ENCODE measurements at places on chromosomes 11 and 22.

DNA sequence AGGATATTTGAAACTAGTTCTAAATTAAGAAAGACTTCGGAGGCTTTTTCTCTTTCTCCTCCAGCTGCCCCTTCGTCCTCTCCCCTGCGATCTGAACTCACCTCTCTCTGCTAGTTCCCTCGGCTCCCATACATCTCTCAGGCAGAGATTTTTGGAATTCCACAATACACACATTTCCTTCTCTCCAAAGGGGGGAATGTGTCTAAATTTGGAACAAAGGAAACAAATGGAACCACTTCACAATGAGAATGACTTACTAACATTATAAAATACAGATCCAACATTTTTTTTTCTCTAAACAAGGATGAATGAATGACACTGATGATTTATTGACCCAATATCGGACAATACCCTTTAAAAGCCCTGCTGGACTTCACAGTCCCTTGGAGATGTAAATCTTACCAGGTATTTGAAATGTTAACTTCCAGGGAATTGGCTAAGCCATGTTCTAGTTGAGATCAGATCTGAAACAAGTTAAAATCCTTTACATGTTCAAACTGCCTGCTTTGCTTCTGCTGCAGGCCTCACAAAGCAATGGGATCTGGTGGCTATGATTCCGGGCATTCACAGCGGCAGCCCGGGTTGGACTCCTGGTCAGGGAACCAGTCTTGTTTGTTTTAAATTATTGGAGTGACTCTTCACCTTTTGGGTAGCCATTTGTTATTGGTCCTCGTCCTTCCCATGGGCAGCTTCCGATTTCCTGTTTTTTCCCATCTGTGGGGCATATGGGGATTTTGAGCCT, 20.5 kb upstream of the GSTP1 start:
- DNase-seq, result no peak

- DNase-seq, result no peak
Measured at GRCh38 chr22:31960767-31961166, 16.4 kb downstream of the YWHAH start.

- no peak for DNase-seq
Measured at GRCh38 chr22:36136475-36136874, 24.1 kb downstream of the APOL3 start.

- no peak for DNase-seq
Measured at GRCh38 chr11:73463359-73463758, 87.2 kb downstream of the RELT start.

DNA sequence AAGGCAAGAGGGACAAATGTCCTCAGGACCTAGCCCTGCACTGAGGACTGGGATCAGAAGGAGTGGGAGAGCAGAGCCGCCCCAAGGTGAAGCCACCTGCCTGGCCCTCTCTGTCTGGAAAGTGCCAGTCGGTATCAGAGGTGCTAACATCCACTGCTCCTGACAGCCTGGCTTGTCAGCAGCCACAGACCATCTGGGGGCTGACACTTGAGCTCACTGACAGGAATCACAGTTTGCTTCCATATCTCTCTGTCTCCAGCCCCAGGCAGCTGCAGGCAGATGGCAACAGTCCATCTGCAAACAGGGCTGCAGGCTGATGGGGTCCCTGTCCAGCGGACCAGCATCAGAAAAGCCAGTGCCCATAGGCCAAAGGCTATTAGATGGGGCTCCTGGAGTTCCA, 5.5 kb downstream of the OPCML start:
- DNase-seq, result no peak

- no peak for DNase-seq
Measured at GRCh38 chr11:17687946-17688670, 31.3 kb upstream of the MYOD1 start.

DNA sequence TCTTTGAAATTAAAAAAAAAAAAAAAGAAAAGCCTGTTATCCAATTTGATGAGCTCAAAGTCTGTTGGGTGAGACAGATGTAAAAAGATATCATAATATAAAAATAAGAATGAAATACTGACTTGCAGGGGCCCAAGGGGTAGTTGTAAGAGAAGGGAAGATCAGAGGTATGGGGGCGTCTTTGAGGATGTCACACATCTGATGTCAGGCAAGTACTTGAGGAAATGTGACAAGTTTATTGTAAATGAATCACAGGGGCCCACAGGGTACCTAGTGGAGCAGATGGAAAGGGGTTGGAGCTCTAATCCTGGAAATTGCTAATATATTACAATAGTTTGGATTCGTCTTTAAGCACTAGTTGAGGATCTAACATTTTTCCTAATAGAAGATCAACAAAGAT, 131.6 kb downstream of the MAML2 start:
- peak; percentile 26 for DNase-seq

DNA sequence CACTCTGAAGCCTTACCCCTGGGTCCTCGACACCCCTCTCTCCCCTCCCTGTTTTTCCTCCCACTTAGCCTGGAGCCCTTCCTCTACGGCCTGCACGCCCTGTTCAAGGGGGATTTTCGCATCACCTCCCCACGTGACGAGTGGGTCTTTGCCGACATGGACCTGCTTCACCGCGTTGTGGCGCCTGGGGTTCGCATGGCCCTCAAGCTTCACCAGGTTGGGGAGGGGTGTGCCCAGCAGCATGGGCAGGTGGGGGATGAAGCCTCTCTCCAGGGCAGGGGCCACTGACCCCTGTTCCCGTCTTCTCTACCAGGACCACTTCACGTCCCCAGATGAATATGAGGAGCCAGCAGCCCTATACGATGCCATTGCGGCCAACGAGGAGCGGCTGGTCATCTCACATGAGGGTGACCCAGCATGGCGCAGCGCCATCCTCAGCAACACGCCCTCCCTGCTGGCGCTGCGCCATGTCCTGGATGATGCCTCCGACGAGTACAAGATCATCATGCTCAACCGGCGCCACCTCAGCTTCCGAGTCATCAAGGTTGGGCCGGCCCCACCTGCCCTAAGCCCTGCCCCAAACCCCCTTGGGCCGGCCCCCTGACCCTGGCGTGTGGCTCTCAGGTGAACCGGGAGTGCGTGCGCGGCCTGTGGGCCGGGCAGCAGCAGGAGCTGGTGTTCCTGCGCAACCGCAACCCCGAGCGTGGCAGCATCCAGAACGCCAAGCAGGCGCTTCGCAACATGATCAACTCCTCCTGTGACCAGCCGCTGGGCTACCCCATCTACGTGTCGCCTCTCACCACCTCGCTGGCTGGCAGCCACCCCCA, 2.8 kb upstream of the SIPA1 start:
- DNase-seq, result no peak

GRCh38 chr11:2665526-2666400, 34.0 kb downstream of the KCNQ1OT1 start:
- DNase-seq, result no peak

- DNase-seq, result no peak
Measured at GRCh38 chr22:48205161-48205560, 1442.7 kb downstream of the TBC1D22A start.

- DNase-seq, result no peak
Measured at GRCh38 chr11:62724171-62724570, 3.1 kb downstream of the HNRNPUL2 start.

DNA sequence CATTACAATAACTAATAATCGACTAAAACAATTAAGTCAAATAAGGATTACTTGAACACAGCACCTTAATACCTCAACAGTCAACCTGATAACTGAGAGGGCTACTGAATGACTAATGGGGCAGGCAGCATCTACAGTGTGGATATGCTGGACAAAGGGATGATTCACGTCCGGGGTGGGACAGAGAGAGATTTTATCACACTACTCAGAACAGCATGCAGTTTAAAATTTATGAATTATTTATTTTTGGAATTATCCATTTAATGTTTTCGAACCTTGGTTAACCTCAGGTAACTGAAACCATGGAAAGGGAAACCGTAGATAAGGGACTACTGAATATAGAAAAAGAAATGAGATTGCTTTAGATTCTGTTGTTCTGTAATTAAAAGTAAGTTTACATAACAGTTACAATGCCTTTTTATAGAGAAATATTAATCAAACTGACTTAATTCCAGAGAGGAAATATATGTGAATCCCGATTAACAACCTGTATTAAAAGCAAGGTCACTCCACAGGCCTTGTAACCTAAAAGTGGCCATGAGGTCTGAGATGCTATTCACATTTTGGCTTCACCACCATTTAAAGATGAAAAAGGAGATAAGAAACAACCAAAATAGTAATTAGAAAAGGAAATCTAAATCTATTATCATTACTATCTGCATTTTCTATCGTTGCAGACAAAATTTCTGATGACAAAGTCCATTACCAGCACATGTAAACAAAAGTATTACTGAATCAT, 119.0 kb upstream of the TP53AIP1 start:
- no peak for DNase-seq

DNA sequence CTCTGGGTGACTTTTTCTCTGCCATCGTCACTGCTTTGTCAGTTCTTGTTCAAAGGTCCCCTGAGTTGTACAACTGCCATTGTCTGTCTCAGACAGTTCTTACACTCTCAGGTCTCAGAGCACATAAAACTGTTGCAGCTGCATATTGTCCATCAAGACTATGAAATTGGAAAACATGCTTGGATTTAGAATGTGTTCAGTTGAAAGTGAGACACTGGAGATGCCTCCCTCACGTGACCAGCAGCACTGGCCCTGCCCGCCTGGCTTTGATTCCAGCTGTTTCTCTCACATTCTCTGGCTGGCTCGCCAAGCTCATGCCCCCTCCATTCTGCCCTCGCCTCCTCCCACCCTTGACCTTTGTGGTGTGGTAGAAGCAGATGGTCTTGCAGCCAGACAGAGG, 244.2 kb downstream of the NTM start:
- DNase-seq, result no peak

- DNase-seq, result no peak
Measured at GRCh38 chr11:121775276-121775675, 322.5 kb upstream of the SORL1-AS1 start.

DNA sequence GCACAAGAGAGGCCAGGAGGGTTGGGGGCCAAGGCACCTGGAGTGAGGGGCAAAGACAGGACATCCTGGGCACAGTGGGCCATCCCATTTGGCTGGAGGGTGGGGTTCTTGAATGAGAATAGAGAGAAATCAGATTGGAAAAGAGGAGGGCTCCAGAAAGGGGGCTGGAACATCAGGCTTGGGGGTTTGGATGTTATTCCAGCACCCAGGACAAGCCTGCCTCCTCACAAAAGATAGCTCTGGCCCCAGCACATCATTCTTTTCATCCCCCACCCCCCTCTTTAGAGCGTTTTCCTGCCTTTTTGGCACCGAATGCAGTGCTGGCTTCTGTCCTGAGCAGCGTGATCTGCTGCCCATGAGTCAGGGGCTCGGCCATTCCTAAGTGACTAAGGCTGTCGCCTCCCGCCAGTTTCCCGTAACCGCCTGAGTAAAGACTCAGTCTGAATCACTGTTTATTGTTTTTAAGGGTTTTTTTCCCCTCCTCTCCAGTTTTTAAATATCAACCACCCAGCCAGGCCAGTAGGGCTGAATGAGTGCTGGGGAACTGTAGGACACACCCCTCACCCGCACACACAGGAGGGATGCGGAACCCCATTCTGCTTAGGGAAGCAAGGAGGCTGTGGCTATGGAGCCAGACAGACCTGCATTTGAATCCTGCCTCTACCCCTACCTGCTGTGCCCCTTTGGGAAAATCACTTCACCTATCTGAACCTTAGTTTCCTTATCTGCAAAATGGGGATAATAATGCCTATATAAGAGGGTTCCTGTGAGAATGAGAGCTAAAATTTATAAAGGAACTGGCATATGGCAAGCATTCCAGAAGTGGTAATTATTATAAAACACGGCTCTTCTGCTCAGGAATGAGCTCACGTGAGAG, 32.4 kb upstream of the NAV2 start:
- no peak for DNase-seq

DNA sequence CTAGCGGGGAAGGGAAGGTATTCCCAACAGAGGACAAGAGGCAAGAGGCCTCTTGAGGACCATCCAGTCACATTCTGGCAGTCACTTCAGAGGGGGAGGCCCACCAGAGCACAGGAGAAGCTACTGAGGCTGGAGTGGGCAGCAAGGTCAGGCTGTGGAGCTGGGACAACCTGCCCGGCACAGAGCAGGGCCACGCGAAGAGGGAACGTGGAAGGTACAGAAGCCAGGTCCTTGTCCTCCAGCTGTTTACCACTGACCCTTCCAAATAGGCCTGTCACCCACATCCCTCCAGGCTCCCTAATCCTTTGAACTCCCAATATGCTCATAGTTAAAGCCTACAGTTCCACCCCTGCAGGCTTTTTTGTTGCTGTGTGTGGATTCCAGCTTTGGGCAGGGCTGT, 76.9 kb downstream of the IGLL1 start:
- no peak for DNase-seq

DNA sequence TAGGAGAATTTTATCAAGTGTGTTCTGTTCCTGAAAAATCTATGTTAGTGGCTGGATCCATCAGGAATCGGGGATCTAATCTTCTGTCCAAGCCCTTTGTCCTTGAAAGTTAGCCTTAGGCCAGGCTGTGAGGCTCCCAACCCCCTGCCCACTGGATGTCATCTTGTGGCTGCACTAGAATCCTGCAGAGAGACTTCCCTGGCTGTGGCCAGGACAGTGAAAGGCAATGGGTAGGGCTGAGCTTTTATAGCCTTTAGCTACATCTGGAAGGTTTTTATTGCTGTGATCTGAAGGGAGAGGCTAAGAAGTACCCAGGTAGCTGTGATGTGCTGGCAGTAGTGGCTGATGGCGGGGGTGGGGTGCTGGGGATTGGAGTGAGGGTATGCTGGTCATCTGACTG, 2.1 kb downstream of the OAF start:
- DNase-seq, result no peak

GRCh38 chr11:68194675-68195294, 18.3 kb downstream of the KMT5B start:
- DNase-seq, result no peak

- DNase-seq, result no peak
Measured at GRCh38 chr11:28542561-28542960, 434.4 kb downstream of the METTL15 start.

DNA sequence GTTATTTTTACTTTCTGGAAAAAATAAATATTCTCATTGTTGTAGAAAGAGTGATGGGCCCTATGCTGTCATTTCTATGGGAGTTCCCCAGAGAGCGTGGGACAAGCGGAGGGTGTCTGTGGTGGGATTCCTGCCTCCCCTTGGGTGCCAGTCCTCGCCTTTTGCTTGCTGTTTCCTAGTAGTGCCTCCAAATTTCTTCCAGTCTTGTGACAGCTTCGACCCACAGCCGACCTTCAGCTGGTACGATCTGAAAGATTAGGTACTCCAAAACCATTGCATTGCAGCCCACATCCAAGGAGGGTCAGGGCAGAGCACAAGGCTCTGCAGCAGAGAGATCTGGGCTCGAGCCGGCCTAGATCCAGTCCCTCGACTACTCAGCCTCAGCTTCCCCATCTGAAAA, 58.9 kb upstream of the EMID1 start:
- DNase-seq, result no peak

- DNase-seq, result no peak
Measured at GRCh38 chr11:86440843-86441242, 66.2 kb downstream of the CCDC81 start.

- DNase-seq, result peak; percentile 18
Measured at GRCh38 chr11:3894128-3894731, 38.8 kb downstream of the STIM1 start.

- no peak for DNase-seq
Measured at GRCh38 chr22:40026641-40027040, 31.9 kb downstream of the FAM83F start.
